ENCODE measurements at places on chromosomes 1 and 21.

DNA sequence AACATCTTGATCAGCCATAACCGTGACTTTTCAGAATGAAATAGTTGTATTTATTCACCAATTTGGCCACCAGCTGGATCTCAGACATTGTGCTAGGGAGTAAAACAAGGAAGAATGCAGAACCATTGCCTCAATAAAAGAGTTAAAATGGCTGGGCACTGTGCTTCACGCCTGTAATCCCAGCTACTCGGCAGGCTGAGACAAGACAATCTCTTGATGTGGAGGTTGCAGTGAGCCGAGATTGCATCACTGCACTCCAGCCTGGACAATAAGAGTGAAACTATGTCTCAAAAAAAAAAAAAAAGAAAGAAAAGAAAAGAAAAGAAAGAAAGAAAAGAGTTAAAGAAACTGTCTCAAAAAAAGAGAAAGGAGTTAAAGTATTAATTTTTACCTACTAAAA is 199.5 kb downstream of the TPR start:
- DNase-seq = no peak

GRCh38 chr1:96554364-96554763 is 167.2 kb upstream of the PTBP2 start:
- no peak for DNase-seq

DNA sequence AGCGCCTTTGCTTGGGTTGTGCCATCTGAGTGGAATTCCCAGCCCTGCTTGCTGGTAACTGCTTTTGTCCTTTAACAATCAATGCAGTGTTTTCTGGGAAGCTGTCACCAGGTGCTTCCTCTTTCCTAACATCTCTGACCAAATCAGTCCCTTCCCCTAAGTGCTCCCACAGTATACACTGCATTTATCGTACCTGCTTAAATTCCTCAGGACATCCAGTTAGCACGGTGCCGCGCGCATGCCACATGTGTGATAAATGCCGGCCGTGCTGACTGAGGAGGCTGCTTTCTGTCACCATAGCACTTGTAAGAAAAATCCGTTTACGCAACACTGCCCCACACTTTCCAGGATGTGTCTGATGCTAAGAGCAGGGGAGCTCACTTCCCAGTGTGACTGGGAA is 115.4 kb downstream of the BCAR3 start:
- no peak for DNase-seq

GRCh38 chr1:193747579-193747978 is 561.2 kb upstream of the B3GALT2 start:
- DNase-seq = no peak

GRCh38 chr1:73761559-73761958 is 436.4 kb downstream of the LRRIQ3 start:
- DNase-seq = no peak

DNA sequence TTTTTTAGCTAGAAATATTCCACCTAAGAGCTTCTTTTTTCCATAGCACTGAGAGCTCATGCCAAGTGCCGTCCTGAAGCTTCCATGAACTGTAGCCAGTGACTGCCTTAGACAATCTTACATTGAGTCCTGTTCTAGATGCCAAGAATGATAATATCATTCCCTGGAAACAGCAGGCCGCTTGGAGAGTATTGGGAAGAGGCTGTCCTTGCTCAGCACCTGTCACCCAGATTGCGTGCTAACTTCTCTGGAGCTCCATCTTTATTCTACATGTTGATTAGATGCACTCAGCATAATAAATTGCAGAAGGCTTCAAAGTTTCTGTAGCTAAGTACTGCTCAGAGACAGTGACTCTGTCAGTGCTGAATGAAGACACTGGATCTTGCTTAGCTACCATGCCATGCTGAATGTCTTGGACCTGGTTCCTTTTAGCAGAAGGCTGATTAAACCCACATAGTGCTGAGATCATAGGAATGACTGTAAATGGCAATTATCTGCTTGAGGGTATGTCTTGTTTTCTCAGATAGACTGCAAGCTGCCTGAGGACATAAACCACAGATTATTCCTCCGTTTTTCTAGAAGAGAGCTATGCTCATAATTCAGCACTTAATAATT is 83.1 kb upstream of the IRF2BP2 start:
- no peak for DNase-seq

GRCh38 chr1:68128157-68128556 is 77.7 kb upstream of the DIRAS3 start:
- DNase-seq = no peak

DNA sequence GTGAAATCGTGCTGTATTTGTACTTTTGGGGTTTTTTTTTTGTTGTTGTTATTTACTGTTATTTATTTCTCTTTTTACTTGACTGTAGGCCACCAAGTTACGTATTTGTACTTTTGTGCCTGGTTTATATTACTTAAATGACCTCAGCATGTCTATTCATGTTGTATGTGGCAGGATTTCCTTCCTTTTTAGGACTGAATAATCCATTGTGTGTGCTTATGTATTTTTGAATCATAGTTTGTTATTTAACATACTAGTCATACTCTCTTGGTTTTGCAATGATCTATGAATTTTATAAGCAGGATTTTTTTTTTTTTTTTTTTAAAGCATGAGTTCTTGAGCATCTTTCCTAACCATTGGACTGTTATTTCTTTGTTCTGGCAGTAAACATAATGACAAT is 51.2 kb downstream of the RNF2 start:
- no peak for DNase-seq

DNA sequence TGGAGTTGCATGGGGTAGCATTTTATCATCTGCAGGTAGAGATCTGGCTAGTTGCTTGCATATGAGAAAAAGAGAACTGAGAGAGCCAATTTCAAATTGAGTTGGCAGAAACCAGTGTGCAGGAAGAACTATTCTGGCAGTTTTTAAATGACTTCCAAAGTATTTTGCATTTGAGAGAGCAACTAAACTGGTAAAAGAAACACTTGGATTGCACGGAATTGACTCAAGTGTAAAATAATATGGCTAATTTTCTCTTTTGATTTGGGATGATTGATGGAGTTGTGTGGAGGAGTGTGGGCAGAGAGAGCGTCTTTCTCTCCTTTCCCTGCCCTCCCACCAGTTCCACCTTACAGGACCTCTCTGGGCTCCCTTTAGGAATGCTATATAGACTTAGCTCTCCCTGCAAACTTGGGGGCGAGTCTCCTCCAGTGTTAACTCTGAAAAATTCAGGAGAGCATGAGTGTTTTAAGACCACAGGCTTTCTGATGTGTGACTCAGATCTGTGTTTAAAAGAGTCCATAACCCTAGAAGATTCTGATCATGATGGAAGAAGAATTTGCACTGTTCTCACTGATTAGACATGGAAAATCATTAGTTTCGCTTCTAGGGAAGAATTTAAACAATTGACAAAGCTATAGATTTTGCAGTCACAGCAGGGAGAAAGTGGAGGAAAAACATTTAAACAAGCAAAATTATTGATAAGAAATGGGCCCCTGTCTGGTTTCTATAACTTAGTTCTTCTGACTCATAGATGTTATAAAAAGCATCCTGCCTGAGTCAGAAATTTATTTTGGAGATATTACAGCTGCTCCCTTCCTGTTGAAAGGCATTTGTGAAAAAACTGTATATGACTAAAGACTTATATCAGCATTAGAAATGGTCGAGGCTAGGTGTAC is 24.9 kb upstream of the CTBS start:
- peak; percentile 40 for DNase-seq

DNA sequence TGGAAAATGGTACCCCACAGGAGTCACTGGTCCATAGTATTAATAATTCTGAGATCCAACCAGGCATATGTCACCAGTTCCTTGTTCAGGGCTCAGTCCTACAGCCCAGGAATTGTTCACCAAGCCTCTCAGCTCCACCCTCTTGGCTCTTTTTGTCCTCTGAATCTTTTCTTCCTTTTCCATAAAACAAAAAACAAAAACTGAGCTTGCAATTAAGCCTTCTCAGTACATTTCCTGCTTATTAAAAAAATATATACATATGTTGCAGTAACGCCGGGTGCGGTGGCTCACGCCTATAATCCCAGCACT is 23.4 kb upstream of the KIF1B start:
- no peak for DNase-seq

- DNase-seq = no peak
Measured at GRCh38 chr1:37240897-37241296, 206.6 kb upstream of the GRIK3 start.

DNA sequence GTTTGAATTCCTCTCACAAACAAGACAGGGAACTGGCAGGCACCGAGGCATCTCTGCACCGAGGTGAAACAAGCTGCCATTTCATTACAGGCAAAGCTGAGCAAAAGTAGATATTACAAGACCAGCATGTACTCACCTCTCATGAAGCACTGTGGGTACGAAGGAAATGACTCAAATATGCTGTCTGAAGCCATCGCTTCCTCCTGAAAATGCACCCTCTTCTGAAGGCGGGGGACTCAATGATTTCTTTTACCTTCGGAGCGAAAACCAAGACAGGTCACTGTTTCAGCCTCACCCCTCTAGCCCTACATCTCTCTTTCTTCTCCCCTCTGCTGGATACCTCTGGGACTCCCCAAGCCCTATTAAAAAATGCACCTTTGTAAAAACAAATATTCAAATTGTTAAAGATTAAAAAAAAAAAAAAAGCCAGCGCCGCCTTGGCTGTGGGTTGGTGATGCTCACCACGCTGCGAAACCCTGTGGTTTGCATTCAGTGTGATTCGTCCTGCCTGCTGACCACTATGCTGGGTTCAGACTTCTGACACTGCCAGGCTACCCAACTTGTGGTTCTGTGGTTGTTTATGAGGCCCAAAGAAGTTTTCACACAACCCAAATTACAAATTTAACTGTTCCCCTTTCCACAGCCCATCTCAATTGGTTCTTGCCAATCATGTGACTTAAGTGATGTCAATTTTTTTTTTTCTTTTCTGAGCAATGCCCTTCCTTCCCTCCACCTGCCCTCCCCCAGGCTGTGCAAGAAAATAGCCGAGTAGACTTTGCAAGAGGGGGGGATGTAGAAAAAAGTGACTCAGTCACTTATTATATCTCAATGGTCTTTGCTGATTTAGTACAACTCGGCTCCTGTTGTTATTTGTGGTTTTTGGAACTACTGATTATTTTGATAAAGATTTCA is at the start of gene RUNX1:
Gene RUNX1, minus strand, starts transcription at position 597 of the 912 bp plus-strand sequence.
- no peak for DNase-seq

DNA sequence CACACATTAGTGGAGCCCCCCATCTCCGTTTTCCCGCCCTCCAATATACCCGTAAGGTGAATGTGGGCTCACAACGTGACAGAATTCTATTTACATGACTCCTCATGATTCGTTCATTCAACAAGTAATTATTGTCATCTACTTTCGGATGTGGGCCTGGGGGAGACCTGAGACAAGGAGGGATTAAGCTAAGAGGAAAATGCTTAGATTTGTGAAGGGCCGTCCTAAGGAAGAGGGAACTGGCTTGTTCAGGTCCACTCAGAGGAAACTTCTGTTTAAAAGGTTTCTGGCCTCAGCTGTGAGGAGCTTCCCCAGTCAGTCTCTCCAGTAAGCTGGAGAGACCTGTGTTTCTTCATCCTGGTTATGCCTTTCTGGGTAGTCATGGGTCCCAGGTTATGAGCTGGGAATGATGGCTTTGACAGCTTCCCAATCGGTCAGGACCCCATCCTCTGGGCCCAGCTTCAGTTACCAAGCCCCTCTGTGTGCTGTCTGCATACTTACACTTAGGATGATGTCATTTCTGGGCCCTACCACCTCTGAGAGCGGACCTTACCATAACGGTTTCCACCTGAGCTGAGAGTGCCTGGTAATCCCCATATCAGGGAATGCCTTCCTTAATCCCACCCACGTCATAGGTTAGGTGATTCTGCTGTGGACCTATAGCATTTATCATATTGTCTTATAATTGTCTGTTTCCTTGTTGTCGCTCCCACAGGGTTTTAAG is 687 bp upstream of the ERI3 start:
- DNase-seq = no peak

GRCh38 chr1:229624521-229625070 is 1.3 kb downstream of the TAF5L start:
- DNase-seq = no peak

DNA sequence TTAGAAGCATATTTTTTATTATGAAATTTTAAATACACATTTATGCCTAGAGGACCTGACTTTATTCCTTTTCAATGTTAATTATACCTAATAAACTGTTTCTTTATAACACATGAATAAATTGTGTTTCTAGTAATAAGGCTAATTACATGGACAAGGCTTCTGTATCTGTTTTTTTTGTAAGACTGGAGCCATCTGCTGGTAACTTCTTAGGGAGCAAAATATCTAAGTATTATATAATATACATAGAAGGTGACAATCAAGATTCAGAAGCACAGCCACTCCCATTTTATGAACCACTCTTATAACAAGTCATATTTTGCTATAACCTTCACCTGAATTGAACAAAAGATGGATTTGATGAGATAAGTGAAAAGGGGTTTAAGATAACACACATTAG is 84.2 kb downstream of the LBR start:
- no peak for DNase-seq
